CD4-positive, alpha-beta T cell (primary cell): ENCODE measurements at places on chromosomes 1 and 21. TPM values are rescaled to one million over a fixed set of nuclear protein-coding genes. Genes with fewer than 3 reads are reported as not detected.

- H3K36me3 ChIP-seq: no peaks in the 10 kb centered on the region
- no peak for DNase-seq
- H3K4me3 ChIP-seq: no peak overlapping the region
- H3K27me3 ChIP-seq: no peaks in the 10 kb centered on the region
Measured at GRCh38 chr1:1996207-1996651, 7.4 kb downstream of the CFAP74 start.

DNA sequence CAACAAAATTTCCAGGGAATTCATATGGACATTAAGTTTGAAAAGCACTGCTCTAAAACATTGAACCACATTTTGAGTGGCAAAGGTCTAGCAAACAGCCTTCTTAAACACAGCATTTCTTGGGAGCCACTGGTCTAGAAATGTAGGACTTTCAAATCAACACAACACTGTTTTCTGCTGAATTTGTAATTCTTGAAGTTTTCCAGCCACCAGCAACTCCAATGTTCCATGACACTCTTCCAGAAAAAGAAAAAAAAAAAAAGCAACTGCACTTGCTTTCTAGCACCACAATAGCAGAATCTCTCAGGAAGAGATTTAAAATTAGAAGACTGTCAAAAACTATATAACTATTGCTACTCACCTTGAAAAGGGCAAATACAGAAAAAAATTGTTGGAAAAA lies 4.5 kb downstream of the SYDE2 start:
- DNase-seq: no peak
- no peak overlapping the region for H3K27ac ChIP-seq
- no peaks in the 10 kb centered on the region for H3K36me3 ChIP-seq
- peaks cover 7% of the 10 kb centered on the region for H3K4me1 ChIP-seq

DNA sequence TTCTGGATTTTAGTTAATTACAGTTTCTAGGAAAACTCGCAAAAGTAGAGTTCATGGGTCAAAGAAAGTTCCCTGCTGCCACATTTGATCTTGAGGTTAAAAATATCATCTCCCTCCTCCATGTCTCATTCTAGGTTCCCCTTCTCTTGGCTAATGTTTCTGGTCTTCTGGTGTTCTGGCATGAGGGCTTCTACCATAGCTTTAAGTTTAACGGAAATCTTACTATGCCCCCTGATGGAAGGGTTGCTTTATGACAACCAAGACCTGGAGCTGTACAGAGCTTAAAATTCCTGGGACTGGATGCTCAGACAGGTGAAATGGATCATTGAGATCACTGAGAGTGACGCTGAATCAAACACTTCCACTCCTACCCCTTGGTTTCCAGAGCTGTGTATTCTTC lies 1881.7 kb downstream of the MRPL39 start:
- no peaks in the 10 kb centered on the region for H3K27me3 ChIP-seq
- H3K36me3 ChIP-seq: no peaks in the 10 kb centered on the region
- H3K27ac ChIP-seq: no peak overlapping the region
- DNase-seq: no peak
- H3K4me3 ChIP-seq: no peak overlapping the region

- no peaks in the 10 kb centered on the region for H3K36me3 ChIP-seq
- H3K27me3 ChIP-seq: peaks cover 22% of the 10 kb centered on the region
- no peak overlapping the region for H3K27ac ChIP-seq
- peaks cover 23% of the 10 kb centered on the region for H3K4me1 ChIP-seq
- no peak for DNase-seq
Measured at GRCh38 chr1:156080863-156081179, 1.4 kb downstream of the MEX3A start.

- peak within 1 kb of the TSS; percentile 59 for H3K4me3 ChIP-seq
- peaks cover 21% of the 10 kb centered on the region for H3K4me1 ChIP-seq
- peak within 1 kb of the TSS; percentile 92 for H3K27ac ChIP-seq
- H3K36me3 ChIP-seq: no peaks in the 10 kb centered on the region
- peak; percentile 21 for DNase-seq
Measured at GRCh38 chr1:159076438-159077119, at the start of gene AIM2. AIM2 (minus strand) TSS chr1:159076766; CDS start chr1:159073499, 3,267 bp downstream.

- H3K36me3 ChIP-seq: peaks cover 57% of the 10 kb centered on the region
- H3K4me3 ChIP-seq: peak overlapping the region; percentile 83
- peaks cover 32% of the 10 kb centered on the region for H3K4me1 ChIP-seq
- H3K27me3 ChIP-seq: no peaks in the 10 kb centered on the region
- peak overlapping the region; percentile 51 for H3K27ac ChIP-seq
Measured at GRCh38 chr1:228101994-228102790, 933 bp downstream of the C1orf35 start.

DNA sequence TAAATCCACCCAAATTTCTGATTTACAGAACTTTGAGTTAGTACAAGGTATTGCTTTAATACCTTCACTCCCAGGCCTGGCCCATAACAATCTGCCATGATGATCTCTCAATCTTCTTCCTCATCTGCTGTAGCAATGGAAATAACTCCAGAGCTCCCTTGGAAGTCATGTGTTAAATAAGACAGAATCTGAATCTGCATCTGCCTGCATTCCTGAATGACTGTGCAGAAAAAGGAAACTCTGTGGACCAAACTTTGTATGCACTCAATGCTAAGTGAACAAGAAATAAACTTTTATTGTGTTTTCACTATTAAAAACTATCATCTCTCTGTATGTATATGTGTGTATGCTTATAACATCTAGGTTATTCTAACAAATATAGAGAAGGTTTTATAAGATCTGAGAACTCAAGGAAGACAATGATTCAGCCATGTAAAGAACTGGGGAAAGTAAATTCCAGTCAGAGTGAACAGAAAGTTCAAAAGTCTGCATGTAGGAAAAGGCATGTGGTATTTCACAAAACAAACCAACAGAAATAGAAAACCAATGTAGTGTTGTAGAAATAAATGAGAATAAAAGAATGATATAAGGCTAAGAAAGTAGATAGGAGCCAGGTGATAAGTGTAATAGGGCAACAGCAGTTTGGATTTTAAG lies 390.2 kb downstream of the USH2A start:
- H3K27ac ChIP-seq: no peak overlapping the region
- no peak for DNase-seq

DNA sequence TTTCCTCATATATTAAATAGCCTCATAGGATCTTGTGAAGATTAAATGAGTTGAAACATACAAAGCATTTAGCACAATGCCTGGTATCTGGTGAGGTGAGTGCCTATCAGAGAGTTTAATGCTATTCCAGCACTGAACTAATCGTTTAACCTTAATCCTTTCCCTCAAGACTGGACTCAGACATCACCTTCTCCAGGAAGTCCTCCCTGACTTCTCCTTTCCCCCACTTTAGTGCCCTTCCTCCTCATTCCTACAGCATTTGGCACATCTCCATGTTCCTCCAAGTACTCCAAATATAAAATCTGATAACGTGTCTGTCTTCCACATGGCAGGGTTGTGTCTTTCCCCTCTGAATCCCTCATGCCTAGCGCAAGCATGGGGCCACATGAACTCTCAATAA lies 59.8 kb downstream of the ZSCAN20 start:
- no peak for DNase-seq
- H3K4me1 ChIP-seq: no peaks in the 10 kb centered on the region
- H3K27me3 ChIP-seq: no peaks in the 10 kb centered on the region
- H3K4me3 ChIP-seq: no peak overlapping the region
- H3K36me3 ChIP-seq: no peaks in the 10 kb centered on the region

GRCh38 chr1:47950471-47950870 lies 46.7 kb downstream of the TRABD2B start:
- no peaks in the 10 kb centered on the region for H3K4me1 ChIP-seq
- no peak overlapping the region for H3K4me3 ChIP-seq
- peaks cover 2% of the 10 kb centered on the region for H3K27me3 ChIP-seq
- no peak for DNase-seq

DNA sequence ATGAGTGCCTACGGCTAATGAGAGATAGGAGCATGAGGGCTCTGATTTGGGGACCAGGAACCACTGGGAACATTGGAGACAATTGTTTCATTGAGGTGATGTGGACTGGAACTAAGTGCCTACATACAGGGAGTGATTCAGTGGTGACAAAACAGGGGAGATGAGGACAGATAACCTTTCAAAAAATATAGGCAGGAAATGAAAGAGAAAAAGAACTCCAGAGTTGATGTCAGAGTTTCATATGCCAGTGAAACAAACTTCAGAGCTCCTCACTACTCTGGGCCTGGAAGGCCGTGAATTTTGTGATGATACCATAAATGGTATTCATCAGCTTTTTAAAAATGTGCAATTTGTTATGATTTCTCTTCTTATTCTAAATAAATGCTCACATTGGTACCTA lies 39.3 kb downstream of the FASLG start:
- no peak overlapping the region for H3K4me3 ChIP-seq
- no peaks in the 10 kb centered on the region for H3K36me3 ChIP-seq

GRCh38 chr1:209863766-209864485 lies 36.2 kb downstream of the UTP25 start:
- H3K27me3 ChIP-seq: peaks cover 9% of the 10 kb centered on the region
- H3K4me1 ChIP-seq: no peaks in the 10 kb centered on the region
- H3K27ac ChIP-seq: no peak overlapping the region
- H3K4me3 ChIP-seq: no peak overlapping the region
- H3K36me3 ChIP-seq: no peaks in the 10 kb centered on the region

TUT4 gene
- total RNA-seq: 147 TPM

LHX8 gene
- not detected for total RNA-seq

FLVCR1 gene
- total RNA-seq: 8.4 TPM

NPR1 gene
- total RNA-seq: not detected

ARHGAP30 gene
- 76.6 TPM for total RNA-seq

CSMD2 gene
- total RNA-seq: not detected

STUM gene
- total RNA-seq: not detected

CDCA8 gene
- 0.25 TPM for total RNA-seq
